ENCODE measurements at places on chromosomes 16 and 17.

DNA sequence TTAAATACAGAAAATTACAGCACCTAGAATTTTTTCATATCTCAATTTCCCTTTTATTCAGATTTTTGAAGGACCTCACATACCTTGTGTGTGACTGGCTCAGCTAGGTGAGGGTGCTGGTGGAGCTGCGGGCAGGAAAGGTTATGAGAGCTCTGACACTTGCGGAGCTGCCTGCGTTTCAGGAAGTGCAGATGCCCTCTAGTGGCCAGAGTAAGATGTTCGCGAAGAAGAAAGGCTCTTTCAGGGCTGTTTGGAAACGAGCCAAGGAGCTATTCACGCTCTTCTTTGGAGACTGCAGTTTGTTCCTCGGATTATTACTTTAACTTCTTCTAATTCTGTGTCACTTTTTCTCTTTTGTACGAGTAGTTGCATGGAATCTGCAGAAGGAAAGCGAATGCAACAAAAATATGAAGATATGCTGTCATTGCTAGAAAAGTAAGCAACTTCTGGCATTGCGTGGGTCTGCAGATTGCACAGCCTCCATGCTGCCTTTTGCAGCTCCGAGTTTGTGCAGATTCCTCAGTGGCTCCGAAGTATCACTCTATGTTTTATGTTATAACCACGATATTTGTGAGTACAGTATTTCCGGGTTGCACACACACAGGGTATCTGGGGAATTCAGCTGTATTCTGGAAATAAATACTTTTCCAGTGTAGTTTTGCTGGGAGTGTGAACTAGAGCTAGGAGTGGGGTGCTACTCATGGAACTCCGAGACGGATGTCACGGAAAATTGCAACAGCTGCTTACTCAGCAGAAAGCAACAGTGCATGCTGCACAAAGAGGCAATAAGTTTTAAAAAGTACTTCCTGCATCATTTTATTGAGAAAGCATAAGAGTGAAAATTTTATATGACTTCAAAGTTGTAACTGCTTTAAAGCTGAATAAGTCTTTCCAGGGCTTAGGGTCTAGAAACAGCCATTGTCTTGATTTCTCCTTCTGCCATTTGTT lies 46.3 kb downstream of the DNAH9 start:
- DNase-seq = peak; percentile 5

GRCh38 chr17:73467651-73468050 lies 155.8 kb upstream of the CDC42EP4 start:
- no peak for DNase-seq

DNA sequence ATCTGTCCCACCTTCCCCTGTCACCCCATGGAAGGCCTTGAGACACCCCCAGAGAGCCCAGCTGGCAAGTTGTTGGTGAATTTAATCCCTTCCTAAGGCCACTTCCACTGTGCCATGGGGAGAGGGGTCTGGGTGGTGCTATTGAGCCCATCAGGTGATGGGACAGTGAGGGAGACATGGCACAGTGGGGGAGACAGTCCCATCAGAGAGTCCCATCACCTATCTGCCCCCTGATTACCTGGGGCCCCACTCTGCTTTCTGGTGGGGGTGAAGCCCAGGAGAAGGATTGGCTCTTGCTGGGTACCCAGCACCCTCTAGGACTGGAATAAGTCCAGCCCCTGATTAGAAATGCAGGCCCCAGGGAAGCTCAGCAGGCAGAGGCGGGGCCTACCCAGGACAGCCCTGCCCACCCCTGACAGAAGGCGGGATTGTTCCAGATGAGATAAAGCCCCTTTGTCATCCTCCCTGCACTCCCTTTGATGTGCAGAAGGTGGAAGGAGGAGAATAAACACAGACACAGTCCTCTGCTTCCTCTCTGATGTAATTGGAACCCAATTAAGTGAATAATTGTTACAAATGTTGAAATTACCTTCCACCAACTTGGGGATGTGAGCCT lies 18.9 kb downstream of the TMEM132E start:
- DNase-seq = no peak

DNA sequence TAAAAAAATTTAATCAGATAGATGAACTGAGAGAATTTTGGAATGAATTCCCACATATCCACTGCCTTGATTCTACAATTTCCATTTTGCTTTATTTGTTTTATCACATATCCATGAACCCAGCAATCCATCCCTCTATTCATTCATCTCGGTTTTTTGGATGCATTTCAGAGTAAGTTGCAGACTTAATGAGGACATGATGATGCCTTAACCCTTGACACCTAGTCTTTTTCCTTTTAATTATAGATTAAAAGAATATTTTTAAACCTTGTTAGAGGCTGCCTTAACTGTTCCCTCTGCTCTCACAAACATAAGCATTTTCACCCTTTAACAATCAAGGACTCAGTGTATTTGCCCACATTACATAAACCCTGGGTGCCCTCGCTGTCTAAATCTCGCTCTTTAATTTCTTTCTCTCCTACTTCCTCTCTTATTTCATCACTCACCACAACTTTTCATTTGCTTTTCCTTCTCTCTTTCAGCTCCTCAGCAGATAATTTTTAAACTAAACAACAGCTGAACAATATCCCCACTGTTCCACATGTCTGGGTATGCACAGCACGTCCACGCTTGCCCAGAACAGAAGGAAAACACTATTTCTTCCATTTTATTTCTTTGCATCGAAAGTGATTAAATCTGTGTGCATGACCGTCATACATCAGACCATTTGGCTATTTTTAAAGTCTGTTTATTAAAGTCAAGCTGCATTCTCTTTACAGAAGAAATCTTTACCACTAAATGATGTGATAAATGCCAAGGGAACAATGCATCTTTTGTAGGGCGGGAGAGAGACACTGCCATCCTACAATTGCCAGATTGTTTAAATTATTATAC lies 39.9 kb downstream of the IQCK start:
- DNase-seq = no peak

DNA sequence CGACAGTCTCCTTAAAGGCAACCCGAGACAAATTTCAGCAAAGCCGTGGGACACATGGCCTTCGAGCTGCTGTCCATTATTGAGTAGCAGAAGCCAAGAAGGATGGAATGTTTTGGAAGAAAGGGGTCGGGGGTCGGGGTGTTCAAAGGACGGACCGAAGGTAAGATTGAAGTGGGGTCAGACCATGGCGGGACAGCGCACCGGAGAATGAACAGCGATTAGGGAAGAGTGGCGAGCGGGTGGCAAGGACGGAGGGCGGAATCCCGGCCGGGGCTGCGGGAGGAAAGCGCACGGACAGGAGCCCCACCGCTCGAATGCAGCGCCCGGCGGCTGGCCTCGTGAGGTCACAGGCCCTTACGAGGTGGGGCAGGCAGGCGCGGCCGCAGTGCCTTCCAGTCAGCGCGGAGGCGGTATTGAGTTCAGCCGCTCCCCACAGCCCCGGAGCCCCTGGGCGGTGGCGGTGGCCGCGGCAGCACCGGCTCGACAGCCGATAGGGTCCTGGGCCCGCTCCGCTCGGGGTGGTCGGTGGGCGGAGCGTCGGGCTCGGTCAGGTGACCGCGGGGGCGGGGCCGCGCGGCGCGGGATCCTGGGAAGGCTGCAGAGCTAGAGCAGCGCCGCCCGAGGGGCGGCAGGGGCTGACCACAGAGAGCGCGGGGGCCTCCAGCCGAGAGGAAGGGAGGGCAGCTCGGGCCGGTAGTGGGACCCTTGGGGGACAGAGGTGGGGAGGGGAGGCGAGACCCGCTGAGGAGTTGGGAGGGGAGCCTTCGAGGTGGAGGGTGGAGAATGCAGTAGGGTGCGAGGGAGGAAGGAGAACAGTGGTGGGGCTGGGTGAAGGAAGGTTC lies at the start of gene EFCAB13:
TSS of gene EFCAB13 (plus strand) at position 574 of the 842 bp plus-strand sequence. CDS start 4,399 bp downstream, outside the sequence.
- DNase-seq = peak; percentile 71

GRCh38 chr16:31301708-31302400 lies 42.1 kb downstream of the ITGAM start:
- no peak for DNase-seq

- DNase-seq = no peak
Measured at GRCh38 chr16:72961863-72962262, 86.1 kb downstream of the ZFHX3 start.

DNA sequence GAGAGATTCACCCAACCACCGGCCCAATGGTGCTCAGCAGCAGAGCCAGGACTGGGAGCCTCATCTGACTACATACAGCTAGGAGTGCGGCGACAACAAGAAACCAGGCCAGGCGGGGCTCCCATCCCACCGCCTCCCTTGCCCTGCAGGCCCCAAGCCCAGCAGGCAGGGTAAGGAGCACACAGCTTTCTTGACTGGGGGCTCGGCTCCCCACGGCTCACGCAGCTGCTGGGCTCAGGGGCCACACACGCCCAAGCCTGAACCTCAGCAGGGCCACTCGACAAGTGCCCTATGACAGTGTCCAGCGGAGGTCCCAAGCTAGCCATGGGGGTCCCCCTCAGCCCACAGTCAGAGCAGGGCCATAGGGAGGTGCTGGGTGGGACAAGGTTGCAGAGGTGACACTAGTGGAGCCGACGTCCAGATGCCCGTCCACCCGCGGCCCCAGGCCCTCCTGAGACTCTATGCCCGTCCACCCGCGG lies 13.7 kb downstream of the PIEZO1 start:
- DNase-seq = no peak

GRCh38 chr17:43428524-43428923 lies 29.7 kb downstream of the ARL4D start:
- DNase-seq = no peak

DNA sequence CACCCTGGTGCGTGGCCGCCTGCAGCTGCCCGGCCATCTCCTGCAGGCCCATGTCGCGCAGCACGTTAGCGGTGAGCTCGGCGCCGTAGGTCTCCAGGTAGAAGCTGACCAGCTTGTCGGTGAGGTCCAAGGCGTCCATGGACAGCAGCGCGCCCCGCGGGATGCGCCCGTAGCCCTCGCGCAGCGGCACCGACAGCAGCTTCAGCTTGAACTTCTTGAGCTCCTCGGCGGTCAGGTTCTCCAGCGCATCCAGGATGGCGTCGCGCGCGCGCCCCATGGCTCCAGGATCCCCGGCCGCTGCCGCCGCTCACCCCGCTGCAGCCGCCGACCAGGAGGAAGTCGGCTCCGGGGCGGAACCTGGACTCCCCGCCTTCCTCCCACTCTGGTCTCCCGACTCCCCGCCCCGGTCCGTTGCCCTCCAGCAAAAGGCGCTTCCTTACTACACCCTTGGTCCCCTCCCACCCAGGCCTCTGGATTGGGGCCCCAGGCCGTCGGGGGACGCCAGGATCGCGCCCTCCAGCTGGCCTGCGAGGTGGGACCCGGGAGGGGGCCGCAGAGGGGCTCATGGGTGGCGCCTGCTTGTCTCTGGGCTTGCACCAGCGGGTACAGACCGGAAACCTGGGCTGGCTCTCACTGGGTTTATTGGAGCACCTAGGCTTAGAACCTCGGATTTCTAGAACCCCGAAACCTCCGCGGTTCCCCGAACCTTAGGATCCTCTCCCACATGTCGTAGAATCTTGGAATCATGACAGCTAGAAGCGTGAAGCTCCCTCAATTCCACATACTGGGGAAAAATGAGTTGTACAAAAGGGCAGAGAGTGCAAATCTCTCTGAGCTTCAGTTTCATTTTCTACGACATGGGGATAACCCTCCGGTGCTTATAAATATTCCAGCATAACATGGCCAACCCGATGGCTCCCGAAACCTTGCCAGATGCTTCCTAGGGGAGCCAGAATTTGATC lies at the start of gene PYCARD:
TSS of gene PYCARD (minus strand) at position 347 of the 962 bp plus-strand sequence. CDS start at position 277, 70 bp downstream.
- DNase-seq = peak; percentile 58

DNA sequence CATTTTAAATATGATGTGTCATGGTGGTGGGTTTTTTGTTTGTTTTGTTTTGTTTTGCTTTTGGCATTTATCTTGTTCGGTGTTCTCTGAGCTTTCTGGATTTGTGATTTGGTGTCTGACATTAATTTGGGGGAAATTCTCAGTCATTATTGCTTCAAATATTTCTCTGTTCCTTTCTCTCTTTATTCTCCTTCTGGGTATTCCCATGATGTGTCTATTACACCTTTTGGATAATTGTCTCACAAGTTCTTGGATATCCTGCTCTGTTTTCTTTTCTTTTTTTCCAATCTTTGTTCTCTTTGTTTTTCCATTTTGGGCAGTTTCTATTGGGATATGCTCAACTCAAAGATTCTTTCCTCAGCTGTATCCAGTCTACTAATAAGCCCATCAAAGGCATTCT lies 88.5 kb downstream of the MARCHF10 start:
- no peak for DNase-seq

GRCh38 chr17:9371019-9371418 lies 204.6 kb downstream of the STX8 start:
- no peak for DNase-seq

GRCh38 chr17:36791150-36791941 lies 145.9 kb upstream of the LHX1 start:
- DNase-seq = no peak
